ENCODE measurements at places on chromosomes 1 and 21.

- DNase-seq: no peak
These were observed 47.1 kb downstream of the SYT2 start for GRCh38 chr1:202663131-202663530.

DNA sequence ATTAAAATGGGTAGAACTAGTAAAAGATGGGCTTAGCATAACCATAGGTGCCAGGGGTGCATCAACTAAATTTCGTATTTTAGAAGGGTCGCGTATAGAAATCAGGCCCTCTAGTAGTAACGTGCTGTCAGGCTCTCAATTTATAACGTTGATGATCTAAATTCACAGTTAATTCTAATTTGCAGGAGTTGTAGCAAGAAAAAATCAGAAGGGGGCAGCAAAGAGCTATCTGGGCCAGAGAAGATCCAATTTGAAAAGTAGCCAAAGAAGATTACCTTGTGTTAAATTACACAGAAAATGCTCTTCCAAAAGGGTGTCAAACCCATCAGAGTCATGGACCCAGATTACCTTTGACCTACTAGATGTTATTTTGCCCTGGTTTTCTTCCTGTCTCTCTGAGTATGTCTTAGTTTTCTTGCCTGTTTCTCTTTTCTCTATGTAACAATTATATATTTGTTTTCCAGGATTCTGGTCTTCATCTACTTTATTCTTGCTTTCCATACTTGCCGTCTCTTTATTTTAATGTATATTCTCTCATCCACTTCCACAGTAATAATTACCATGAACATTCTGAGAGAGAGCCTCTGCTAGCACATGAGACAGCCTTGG lies 1030.9 kb downstream of the AMY1C start:
- no peak for DNase-seq

DNA sequence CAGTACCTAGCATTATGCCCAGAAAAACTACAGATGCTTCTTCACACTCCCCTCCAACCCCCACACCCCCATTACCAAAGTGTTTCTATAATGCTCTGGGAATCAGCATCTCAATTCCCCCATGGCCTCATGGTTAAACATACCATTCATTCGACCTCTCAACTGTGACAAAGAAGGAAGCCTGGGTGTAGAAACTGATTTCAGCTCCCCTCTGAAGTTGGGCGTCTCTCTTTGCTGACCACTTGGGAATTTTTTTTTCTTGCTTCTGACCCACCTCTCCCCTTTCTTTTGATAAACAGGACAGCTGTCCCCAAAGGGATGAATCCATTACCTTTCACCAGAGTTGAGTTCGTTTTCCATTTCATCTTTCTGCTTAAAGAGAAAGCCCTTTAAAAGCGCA lies 116.4 kb upstream of the HOOK1 start:
- no peak for DNase-seq

GRCh38 chr1:112689196-112689841 lies 14.9 kb downstream of the MOV10 start:
- no peak for DNase-seq

DNA sequence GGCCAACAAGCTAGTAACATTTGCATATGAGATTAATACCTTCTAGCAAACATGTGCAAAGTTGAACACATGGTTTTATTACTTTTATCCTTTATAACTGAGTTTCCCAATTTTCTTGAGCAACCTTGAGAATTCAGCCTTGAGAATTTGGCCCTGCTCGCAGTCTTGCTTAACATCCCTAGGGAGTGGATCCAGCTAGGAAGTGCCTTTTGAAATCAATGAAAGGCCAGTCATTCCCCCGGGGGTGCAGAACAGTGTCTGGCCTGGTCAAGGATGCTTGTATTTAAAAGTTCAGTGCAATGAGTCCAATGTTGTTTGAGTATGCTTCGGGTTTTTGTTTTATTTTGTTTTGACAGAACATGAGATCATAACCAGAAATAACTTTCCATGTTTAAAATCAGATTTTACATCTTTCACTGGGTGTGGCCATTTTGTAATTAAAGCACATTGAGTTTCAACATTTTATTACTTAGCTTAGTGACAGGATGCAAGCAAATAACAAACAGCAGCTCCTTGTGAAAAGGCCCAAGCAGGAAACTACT lies 16.7 kb downstream of the PALMD start:
- no peak for DNase-seq

GRCh38 chr1:39214998-39215873 lies 10.7 kb downstream of the MACF1 start:
- DNase-seq: no peak

GRCh38 chr1:56543783-56544612 lies 35.4 kb downstream of the PLPP3 start:
- DNase-seq: no peak

DNA sequence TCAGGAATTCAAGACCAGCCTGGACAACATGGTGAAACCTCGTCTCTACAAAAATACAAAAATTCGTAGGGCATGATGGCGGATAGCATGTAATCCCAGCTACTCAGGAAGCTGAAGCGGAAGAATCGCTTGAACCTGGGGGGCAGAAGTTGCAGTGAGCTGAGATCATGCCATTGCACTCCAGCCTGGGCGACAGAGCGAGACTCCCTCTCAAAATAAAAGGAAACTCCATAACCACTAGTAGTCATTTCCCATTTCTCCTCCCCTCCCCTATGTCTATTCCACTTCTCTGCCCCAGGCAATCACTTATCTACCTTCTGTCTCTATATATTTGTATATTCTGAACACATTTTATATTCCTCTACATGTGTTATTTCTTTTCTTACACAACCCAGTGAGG lies 4.0 kb upstream of the CEP350 start:
- DNase-seq: no peak

- DNase-seq: no peak
These were observed 4.3 kb upstream of the GNG5 start for GRCh38 chr1:84510668-84511067.

DNA sequence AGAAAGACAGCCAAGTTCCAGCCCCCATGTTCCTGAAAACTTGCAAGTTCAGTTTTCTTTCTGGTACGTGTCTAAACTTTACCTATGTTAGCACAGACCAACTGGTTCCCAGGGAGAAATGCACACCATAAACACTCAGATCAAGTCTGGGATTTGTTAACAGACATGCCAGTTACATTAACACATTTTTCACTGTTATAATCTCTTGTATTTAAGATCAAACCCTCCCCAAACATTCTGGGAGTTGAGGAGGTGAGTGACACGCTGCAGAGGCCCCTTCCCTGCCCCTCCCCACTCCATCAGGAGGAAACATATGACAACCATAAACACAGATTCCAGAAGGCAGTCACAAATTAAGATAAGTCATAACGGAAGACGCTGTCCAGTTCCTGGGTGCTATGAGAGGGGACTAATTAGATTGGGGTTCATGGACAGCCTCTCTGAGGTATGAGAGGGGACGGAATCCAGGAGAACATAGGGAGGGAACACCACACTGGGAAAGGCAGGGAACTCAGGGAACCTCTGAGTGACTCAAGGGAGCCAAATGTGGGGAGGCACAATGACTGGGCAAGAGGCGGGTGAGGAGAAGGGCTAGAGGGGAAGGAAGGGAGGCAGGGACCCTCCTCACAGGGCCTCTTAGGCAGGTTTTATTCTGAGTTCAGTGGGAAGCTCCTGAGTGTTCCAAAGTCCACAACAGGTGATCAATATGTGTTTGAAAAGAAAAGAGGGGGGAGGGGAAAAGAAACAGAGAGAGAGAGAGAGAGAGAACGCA lies 25.0 kb downstream of the DUSP10 start:
- DNase-seq: no peak

DNA sequence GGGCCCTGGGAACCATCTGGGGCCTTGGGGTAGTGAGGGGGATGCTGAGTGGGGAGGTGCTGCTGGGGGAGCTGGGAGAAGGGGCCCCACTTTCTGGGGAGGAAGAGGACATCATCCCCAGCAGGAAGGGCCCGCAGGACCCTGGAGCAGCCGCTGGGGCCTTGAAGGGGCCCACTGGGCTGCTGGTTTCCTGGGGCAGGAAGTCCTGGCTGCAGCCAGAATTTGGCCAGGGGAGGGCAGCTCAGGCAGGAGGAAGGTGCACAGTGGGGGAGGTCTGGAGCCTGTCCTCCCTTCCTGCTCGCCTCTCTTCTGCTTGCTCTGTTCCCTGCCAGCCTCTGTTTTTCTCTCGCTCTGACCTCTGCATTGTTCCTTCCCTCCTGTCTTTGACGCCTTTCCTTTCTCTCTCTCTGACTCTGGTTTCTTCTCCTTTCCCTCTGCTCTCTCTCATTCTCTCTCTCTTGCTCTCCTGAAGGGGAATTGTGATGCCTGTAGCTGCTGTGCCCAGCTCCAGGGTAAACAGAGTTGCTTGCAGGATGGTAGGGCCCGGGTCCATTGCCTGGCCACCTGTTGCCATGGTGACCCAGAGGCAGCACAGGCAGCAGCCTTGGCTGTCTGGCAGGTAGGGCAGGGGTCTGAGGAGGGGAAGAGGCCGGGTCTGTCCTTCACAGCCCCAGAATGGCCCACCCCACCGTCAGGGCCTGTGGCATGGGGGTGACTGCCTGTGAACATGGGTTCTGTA lies 23.9 kb downstream of the ACOT11 start:
- no peak for DNase-seq

- no peak for DNase-seq
These were observed 84.2 kb downstream of the SPSB1 start for GRCh38 chr1:9376886-9377333.

GRCh38 chr1:222454782-222455181 lies 93.1 kb downstream of the HHIPL2 start:
- DNase-seq: no peak

DNA sequence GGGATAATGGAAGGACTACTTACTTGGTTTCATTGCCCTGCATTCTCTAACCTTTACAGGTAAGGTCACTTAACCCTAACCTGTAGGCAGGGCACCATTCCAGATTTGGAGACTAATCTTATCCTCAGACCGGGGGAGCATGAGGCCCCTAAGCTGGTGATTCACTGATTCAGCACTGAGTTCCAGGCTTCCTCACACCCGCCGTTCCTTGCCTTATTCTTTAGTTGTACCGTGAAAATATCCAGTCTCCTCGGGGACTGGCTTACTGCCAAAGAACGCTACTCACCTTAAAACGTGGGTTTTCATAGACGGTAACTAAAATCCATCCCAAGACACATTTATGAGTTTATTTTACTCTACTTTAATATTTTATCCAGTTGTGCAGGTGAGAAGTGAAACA lies 44.3 kb upstream of the COL24A1 start:
- no peak for DNase-seq

DNA sequence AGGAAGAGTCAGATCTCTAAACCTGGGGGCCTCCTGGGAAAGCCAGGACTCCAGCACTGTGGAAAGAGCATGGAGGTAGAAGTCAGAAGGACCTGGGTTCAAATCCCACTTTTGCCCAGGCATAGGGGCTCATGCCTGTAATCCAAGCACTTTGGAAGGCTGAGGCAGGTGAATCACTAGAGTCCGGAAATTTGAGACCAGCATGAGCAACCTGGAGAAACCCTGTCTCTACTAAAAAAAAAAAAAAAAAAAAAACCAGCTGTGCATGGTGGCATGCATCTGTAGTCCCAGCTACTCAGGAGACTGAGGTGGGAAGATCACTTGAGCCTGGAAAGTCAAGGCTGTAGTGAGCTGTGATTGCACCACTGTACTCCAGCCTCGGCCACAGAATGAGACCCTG lies 31.8 kb downstream of the LDLRAP1 start:
- DNase-seq: no peak
